BE2C (cell line): ENCODE measurements at places on chromosomes 2 and 18.

DNA sequence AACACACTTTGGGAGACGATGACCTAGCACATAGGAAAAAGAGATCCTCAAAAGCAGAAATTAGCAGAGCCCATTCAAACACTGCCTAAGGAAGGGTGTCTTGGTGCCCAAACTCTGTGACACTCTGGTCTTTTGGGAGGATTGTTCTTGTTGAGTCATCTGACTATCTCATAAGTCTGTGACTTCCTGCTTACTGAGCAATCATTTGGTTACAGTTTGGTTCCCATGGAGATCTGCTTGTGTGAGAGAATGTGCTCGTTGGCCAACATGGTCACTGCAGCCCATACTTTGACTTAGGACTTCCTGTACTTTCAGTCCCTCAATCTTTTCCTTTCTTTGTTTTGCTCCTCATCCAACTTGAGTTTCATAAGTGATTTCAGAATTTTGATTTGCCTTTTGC lies 602.9 kb downstream of the NYAP2 start:
- no peak for DNase-seq

- DNase-seq: no peak
These were observed 423.3 kb downstream of the CMPK2 start for GRCh38 chr2:6442252-6442985.

- no peak for DNase-seq
These were observed 32.1 kb downstream of the PLEKHM3 start for GRCh38 chr2:207993151-207993763.

GRCh38 chr18:57051657-57052044 lies 95.2 kb upstream of the BOD1L2 start:
- DNase-seq: peak; percentile 84

GRCh38 chr2:233447506-233448219 lies 93.4 kb downstream of the DGKD start:
- no peak for DNase-seq

DNA sequence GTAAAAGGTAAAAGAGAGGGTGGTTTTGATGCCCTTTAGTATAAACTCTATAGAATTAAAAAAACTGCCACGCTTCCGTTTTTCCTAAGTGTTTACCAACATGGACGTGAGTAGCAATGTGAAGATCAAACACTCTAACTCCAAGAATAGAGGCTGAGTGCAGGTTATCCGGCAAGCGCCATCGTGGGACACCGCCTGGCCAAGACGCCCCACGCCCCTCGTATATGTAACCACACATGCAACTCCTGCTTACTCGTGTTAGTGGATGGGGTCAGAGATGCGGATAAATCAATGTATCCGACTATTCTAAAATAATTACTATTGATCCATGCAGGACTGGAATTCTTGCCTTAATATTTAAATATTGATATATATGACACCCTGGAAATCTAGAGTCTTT lies 741.3 kb downstream of the GALR1 start:
- DNase-seq: no peak

DNA sequence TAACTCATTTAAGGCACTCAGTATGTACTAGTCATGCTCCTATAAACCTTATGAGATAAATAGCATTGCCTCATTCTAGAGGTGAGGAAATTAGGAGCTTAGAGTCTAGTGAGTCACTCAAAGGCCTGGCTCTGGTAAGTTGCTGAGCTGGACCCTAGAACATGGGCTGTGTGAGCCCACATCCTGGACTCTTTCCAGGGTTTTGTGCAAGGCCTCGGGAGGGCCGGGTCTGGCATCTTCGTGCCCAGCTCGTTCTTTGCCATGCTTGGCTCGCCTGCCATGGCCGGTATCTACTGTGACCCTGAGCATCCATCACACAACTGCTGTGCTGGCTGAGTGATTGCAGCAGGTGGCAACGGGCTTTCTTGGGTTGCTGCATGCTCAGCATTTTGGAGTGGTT lies 168.0 kb downstream of the LPIN1 start:
- no peak for DNase-seq

GRCh38 chr18:5983488-5983887 lies 88.2 kb upstream of the TMEM200C start:
- no peak for DNase-seq

DNA sequence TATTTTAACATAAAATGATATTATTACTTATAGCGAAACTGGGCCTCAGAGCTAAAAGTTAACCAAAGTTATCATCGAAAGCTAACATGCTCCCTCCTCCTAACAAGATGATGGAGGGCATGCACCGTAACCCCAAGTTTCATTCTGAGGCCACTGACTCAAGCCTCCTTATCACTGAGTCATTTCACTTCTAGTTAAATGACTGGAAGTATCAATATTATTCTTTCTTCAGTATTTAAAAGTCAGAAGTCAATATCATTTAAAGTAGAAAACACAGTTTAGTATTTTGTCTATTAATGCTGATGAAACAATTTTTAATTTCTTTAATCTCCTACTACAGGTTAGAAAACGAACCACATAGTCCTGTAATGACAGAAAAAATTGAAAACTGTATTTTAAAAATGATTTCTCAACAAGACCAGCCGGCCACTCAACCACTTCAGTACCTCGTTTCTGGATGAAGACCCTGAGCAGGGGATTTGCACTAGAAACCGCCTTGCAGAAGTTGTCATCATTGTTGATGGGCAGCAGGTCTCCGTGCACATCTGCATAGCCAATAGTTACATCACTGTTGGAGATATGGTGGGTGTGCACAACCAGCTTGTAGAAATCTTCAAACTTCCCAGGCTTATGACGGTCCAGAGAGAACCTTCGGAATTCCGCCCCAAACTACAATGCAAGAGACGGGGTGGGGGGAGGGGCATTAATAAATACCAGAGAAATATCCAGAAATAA lies 44.9 kb downstream of the PARD6G start:
- DNase-seq: no peak

DNA sequence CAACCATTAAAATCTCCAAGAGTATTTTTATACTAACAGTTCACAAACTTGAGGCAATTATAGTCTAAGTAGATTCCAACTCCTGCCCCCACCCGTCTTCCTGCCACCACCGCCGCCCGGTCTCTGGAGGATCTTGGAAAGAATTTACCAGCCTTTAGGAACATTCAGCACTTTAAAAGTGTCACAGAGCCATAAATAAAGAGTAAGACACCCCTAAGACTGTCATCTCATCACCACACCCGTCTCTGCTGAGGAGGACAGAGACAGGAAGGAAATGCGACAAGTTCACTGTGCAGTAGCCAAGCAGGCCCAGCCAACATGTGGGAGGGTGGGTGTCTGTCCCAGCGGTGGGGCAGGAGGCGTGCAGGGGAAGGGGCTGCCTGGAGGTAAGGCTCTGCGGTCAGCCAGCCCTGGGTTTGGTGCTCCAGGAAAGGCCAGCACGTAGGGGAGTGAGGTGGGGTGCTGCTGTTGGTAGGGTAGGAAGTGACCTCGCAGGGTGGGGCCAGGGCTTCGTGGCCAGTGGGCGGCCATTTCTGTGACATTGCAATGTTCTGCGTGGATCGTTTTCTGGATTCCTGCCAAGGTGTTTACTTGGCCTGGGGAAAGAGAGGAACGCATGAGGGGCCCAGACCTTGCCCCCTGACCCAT lies 111.6 kb downstream of the FAM210A start:
- DNase-seq: no peak

DNA sequence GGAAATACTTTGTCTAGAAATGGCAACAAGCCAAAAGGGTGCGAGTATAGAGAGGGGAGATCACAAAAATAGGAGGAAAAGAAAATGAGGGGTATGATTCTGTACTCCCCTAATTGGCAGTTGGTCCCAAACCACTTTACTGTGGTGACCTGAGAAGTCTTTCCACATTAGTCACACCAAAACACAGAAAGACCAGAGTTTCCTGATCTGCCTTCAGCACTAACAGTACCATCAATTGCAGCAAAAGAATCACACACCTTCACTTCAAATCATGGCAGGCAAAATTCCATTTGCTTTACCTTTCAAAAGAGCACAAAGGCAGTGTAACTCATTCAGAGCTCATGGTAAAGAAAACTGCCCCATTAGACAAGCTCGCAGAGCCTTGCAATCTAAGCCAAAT lies 86.8 kb downstream of the ALK start:
- DNase-seq: no peak

DNA sequence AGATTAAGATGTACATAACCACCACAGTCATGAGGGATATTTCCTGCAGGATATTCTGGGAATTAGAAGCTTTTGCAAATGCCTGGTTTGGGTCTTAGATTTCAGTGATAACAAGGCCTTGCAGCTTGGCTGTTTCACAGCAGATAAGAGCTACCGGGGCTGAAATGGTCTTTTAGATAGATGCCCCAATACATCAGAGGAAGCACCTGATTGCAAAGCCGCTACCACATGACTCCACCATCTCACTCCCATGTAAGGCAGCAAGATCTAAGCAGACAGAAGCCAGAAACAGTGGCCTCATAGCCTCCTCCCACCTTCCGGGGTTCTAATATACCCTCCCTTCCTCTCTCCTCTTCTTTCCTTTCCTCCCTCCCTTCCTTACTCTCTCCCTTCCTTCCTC lies 31.1 kb upstream of the EPG5 start:
- DNase-seq: no peak

DNA sequence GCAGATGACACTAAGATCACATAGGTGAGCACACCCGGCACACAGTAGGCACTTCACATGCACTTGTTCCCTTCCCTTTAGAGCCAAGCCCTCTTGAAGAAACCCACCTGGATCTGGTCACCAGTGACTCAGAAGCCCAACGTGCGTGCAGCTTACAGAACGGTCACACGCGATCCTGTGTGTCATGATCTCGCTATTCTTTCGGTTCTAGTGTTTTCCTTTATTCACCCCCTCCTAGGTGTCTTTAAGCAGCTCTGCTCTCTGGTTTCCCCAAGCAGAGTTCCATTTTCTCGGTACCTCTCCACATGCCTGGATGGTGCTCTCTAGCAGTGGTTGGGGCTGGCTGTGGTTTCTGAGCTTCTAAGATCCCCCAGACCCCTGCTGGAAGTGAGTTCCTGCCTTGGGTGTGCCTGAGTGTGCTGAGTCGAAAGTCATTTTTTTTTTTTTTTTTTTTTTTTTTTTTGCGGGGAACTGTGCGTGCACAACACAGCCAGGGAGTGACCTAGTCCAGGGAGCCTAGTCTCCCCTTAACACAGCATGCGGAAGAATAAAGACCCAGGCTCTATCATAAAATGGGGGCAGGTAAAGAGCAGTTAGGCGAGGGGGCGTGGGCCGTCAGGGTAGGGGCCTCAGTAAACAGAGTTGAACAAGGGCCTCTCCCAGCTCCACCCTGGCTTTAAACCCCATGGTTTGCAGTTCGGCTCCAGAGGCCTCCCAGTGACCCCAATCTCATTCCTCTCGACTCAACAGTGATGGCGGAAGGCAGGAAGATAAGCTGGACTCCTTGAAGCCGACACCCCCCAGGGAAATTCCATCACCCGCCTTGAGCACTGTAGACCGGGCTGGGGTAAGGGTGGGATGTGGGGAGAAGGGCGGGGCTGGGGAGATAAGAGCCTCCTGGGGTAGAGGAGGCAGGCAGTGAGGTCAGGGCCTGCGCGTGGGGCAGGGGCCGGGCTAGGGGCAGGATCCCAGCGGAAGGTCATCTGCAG lies 29.8 kb upstream of the DNMT3A start:
- no peak for DNase-seq

- no peak for DNase-seq
These were observed 188.9 kb upstream of the FAM98A start for GRCh38 chr2:33788044-33788443.

DNA sequence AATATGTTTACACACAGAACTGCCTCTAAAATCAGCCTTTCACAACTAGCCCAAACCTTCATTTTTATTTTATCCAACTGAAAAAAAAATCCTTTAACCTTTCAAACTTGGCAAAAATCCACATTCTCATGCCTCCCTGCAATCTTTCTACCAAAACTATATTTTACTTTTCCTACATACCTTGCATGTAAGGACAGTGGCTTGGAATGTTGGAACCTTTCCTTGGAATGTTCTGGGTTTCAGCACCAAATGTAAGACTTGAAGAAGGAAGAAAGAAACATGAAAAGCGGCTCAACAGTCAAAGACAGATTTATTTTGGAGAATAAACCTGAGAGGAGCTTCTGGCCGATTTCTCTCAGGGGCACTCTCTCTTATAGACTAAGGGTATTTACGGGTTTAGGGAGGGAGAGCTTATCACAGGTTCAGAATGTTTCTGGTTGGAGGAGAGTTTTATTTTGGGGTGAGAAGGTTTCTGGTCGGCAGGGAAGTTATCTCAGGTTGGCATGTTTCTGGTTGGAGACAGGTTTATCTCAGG lies 79.7 kb downstream of the RRM2 start:
- DNase-seq: no peak

DNA sequence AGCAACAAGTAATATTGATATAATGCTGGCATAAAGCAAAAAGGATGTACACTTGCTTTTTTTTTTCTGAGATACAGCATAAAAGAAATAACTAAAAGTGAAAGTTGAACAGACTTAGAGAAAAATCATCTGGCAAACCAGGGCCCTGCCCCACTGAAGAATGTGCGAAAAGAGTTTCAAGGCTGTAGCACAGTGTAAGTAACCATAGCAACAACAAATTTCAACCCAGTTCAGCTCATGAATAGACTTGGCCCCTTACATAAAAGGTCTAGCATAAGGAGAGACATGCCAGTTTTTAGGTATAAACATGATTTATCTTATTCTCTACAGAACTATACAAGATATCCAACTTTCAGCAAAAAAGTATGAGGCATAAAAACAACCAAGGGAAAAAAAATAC lies 113.7 kb upstream of the GYPC start:
- no peak for DNase-seq

- no peak for DNase-seq
These were observed 26.9 kb upstream of the INSIG2 start for GRCh38 chr2:118061135-118061955.

DNA sequence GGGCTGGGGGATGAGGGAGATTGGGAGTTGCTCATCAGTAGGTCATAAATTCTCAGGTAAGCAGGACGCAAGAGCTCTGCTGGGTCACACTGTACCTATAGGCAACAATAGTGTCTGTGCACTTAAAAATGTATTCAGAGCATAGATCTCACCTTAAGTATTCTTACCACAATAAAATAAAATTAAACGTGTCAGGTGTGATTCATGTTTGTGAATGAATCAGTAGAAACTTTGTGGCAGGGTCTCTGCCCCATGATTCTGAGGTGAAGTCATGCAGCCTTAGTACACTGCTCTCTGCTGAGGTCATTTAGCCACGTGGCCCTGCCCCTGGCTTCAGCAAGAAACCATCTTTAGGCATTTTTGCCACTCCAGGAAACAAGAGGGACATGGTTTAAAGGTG lies 253.8 kb downstream of the FBXO15 start:
- no peak for DNase-seq

- no peak for DNase-seq
These were observed 18.9 kb upstream of the BAZ2B start for GRCh38 chr2:159635006-159635789.

DNA sequence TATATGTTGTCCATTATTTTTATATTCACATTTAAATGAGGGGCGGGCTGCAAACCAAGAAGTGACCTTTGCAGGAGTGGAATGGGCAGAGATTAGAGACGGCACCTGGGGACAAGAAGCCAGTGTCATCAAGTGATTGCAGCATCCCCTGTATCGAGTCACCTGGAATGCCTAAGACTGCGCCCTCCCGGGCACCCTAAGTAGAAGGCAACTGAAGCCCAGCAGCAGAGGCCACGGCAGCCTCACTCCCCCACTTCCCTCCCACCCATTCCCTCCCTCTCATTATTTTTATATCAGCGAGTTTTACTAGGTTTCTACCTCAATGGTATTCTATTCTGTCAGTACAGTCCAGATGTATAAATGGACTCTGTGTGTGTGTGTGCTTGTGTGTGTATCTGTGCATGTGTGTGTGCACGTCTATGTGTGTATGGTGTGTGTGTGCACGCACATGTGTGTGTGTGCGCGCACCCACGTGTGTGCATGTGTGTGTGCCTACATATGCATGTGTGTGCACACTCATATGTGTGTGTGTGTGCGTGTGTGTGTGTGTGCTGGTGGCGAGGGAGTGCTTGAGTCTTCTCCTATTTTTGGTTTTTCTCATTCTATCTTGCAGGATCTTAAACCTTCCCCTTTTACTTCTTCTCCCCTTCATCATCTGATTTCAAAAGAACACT lies 106.8 kb upstream of the SLC66A3 start:
- DNase-seq: no peak
